Suppressor macrophage treated with lipopolysaccharide for 1 hour (primary cell): ENCODE measurements at places on chromosomes 7 and 10.
A peak's percentile ranks its signal among the peaks of the same experiment; 100 is the strongest.

DNA sequence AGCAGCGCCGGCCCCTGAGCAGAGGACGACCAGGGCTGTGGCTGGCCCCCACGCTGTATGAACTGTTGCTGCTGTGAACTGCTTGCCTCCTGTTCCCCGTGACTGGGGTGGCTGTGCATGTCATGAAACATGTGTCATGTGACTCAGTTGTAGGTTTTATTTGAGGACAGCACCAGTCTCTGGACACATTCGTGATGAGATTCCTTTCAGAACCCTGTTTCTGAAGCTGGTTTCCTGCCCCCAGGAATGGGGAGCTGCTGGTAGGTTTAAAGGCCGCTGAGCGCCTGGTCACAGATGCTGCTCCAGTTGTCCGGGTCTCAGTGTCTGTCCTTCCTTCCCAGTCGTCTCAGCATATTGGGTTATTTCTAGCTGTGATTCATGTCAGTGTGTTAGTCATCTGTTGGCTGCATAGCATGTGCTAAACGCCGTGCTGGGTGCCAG, 79.1 kb upstream of the PPIF start:
- DNase-seq = peak; percentile 83

GRCh38 chr10:45154502-45154901, 153.8 kb downstream of the ZNF22 start:
- DNase-seq = peak; percentile 14

- DNase-seq = no peak
Measured at GRCh38 chr7:35015346-35015859, 21.9 kb downstream of the DPY19L1 start.

GRCh38 chr10:119705434-119705831, 20.4 kb upstream of the INPP5F start:
- no peak for DNase-seq

GRCh38 chr7:92809397-92809759, 27.0 kb downstream of the CDK6 start:
- no peak for DNase-seq

- DNase-seq = no peak
Measured at GRCh38 chr7:107122486-107122911, 46.3 kb upstream of the HBP1 start.
